Type B pancreatic cell (in vitro differentiated cells): ENCODE measurements at places on chromosomes 5 and 9. TPM values are rescaled to one million over a fixed set of nuclear protein-coding genes. Genes with fewer than 3 reads are reported as not detected.

GRCh38 chr5:170491479-170491878, 12.3 kb upstream of the KCNIP1 start:
- H3K4me3 ChIP-seq = no peak overlapping the region
- peaks cover 21% of the 10 kb centered on the region for H3K4me1 ChIP-seq
- no peaks in the 10 kb centered on the region for H3K36me3 ChIP-seq
- no peak for DNase-seq
- no peak overlapping the region for H3K27ac ChIP-seq

- H3K4me3 ChIP-seq = no peak overlapping the region
- H3K27me3 ChIP-seq = peaks cover 15% of the 10 kb centered on the region
- no peak for DNase-seq
- H3K27ac ChIP-seq = no peak overlapping the region
These were observed 99.9 kb upstream of the TLE4 start for GRCh38 chr9:79471580-79472543.

DNA sequence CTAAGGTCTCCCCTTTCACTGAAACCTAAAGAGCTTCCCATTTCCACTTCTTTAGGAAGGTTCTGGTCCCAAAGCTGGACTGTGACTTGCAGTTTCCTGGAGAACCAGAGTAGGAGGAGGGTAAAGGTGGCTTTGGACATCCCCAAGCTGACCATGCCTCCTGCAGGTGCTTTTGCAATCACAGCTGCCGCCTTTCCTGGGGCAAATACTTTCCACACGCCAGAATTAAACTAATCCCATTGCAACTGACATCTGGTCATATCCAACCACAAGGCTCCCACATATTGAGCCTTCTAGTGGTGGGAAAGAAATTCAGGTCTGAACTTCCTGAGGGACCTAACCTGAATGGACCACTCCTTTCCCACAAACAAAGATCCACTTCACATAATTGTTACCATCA, 92.7 kb downstream of the NRG2 start:
- no peak overlapping the region for H3K27ac ChIP-seq
- peaks cover 22% of the 10 kb centered on the region for H3K4me1 ChIP-seq
- no peak overlapping the region for H3K4me3 ChIP-seq
- DNase-seq = no peak

DNA sequence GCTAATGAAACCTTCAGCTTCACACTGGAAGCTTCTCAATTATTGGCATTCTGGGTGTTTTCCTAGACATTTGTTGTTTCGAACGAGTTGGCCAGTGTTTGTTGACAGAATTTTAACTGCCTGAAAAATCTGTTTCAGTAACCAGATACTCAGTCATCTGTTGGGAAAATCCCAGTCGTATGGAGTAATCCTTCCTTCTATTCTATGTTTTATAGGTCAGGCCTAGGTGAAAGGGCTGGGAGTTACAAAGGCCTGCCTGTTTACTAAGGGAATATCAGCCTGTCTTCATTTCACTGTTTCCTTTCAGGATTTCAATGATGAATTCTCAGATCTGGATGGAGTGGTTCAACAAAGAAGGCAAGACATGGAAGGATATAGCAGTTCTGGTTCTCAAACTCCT, 59.9 kb downstream of the GRAMD2B start:
- no peak for DNase-seq
- peaks cover 35% of the 10 kb centered on the region for H3K36me3 ChIP-seq
- H3K4me3 ChIP-seq = peak overlapping the region; percentile 49
- H3K4me1 ChIP-seq = peaks cover 19% of the 10 kb centered on the region

DNA sequence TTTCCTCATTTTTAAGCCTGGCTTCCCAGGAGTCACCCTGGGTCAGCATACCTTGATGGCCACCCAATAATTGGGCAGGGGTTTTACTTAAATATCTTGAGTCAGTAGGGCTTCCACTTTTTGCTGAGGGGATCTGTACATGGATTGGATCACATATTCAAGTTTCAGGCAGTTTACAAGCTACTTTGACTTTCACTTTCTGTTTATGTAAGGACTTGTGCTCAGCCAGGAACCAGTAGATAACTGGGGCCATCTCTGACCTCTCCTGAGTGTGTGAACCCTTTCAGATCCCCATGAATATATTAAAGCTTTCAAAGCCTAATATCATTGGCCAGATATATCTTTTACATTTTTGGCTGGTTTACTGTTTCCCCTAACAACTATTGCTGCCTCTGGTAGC, 45.1 kb downstream of the SLCO6A1 start:
- H3K36me3 ChIP-seq = no peaks in the 10 kb centered on the region
- H3K4me1 ChIP-seq = no peaks in the 10 kb centered on the region
- no peaks in the 10 kb centered on the region for H3K27me3 ChIP-seq
- no peak overlapping the region for H3K4me3 ChIP-seq
- no peak for DNase-seq

DNA sequence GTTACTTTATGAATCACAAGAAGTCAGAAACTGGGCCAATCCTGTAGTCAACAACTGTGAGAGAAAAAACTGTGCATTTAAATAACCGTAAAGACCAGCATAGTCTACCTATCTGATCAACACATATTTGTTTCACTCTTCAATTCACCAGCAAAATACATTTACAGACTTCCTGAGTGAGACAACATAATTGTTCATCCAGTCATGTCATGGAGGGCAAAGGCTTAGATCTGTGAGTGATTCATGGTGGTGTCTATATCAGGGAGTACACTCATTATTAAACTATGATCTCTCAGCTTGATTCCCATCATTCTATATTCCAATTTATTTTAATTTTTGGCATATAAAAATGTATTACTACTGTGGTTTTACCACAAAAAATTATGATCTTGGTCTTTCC, 694.6 kb downstream of the DNAH5 start:
- H3K36me3 ChIP-seq = no peaks in the 10 kb centered on the region
- no peaks in the 10 kb centered on the region for H3K4me1 ChIP-seq
- H3K27ac ChIP-seq = no peak overlapping the region
- DNase-seq = no peak
- no peak overlapping the region for H3K4me3 ChIP-seq

DNA sequence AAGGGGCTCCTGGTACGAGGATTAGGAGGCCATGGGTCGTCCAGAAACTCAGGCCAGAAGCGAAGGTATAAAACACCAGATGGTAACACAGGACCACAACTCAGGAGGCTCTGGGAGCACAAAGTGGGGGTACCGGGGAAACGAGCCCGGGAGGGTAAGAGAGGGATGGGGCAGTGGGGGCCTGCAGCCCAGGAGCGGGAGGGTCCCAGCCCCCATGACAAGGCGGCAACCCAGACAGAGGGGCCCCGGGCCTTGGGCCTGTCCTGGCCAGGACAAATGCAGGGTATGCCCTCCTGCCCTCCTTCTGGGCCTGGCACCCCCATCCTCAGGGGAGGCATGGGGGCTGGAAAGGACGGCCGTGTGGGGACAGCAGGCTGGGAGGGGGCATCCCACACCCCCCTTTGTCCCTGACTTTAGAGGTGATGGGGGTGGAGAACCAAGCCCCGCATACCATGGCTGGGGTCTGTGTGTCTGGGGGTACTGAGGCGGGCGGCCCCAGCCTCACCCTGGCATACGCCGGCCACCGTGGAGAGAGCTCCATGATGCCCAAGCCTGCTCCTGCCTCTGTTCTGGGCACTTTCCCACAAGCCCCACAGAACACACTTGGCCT, 47.0 kb upstream of the EXOC3 start:
- H3K27me3 ChIP-seq = no peaks in the 10 kb centered on the region
- H3K4me1 ChIP-seq = peaks cover 31% of the 10 kb centered on the region
- H3K36me3 ChIP-seq = no peaks in the 10 kb centered on the region
- H3K4me3 ChIP-seq = no peak overlapping the region

GRCh38 chr5:102666164-102666946, 88.8 kb upstream of the PAM start:
- DNase-seq = no peak
- H3K4me1 ChIP-seq = peaks cover 15% of the 10 kb centered on the region
- no peaks in the 10 kb centered on the region for H3K27me3 ChIP-seq
- H3K36me3 ChIP-seq = no peaks in the 10 kb centered on the region
- no peak overlapping the region for H3K4me3 ChIP-seq

GRIA1 gene
- total RNA-seq = 0.86 and 18.0 TPM in 2 replicates
